ENCODE measurements at places on chromosomes 5 and 9.

DNA sequence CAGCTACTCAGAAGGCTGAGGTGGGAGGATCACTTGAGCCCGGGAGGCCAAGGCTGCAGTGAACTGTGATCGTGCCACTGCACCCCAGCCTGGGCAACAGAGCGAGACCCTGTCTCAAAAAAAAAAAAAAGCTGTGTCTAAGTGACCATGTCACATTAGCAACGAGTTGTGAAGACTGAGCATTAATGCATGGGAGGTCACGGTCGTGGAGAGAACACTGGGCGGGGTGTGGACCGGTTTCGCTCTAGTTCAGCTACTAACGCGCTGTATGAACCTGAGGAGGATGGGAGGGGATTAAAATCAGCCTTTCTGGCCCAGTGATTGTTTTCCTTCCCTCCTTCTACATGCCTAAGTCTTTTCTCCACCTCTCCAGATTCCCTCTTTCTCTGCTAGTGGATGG is 56.7 kb upstream of the CARTPT start:
- DNase-seq = no peak

DNA sequence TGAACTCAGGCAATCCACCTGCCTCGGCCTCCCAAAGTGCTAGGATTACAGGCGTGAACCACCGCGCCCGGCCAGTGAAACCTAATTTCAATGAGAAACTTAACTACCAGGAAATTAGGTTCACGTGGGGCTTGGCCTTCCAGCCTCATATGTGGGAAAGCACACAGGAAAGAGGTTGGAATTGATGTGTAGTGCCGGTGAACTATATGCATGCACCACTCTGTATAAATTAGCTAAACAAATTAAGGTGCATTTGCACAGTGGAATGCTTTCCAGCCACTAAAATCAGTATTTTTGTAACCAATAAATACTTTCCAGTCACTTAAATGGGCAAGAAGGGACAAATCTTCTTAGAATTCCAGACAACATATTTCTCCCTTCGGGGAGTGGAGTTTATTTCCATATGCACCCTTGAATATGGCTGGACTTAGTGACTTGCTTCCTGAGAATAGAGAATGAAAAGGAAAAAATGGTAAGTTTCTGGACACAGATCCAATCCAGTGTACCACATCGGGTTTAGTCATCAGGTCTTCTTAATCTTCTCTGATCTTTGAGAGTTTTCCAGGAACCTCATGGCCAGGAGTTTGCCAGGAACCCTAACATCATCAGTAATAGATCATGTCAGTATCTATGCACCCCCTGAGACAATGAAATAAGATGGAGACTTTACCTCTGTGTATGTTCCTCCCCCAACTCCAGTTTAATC is 24.9 kb downstream of the ATOX1 start:
- no peak for DNase-seq

GRCh38 chr9:37528652-37529471 is 43.1 kb downstream of the POLR1E start:
- DNase-seq = no peak

- no peak for DNase-seq
These were observed 67.1 kb downstream of the DAPK1 start for GRCh38 chr9:87564791-87565241.

GRCh38 chr5:79707535-79707934 is 17.9 kb downstream of the CMYA5 start:
- no peak for DNase-seq

DNA sequence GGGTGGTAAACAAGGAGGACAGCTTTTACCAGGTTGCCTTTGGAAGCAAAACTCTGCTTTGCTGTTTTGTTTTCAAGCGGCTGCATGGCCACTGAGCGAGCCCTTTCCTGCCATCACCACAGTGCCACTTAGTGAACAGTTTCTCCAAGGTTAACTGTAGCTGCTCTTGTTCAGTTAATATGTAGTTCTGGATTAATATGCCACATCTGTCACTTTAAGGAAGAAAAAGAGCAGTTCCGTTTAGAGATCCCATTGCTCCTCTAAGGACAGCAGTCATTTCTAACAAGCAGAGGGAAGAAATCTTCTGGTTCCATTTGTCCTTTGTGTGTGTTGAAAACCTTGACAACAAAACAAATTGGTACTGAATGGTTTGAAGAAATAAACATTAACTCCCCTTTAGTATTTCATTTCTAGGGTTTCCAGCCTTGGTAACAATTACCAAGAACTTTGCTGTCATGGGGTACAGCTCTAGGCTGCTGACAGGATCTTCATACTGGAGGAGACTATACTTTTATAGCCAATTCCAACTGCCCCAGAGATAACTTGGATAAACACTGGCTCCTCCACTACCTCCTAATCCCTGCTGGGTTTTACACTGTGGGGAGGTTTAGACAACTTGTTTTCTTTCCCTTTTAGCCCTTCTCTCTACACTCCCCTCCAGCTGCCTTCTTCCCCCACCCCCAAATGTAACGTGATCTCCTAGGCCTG is 10.3 kb upstream of the ABL1 start:
- DNase-seq = peak; percentile 87

GRCh38 chr5:90479611-90480385 is 5.1 kb downstream of the POLR3G start:
- DNase-seq = no peak

- no peak for DNase-seq
These were observed 181.6 kb downstream of the CD180 start for GRCh38 chr5:67014957-67015400.

- no peak for DNase-seq
These were observed 557 bp upstream of the IL3 start for GRCh38 chr5:132059696-132060500.

GRCh38 chr5:60546207-60546606 is 153.8 kb downstream of the DEPDC1B start:
- peak; percentile 27 for DNase-seq

GRCh38 chr9:35470894-35471293 is 19.0 kb upstream of the RUSC2 start:
- DNase-seq = no peak

DNA sequence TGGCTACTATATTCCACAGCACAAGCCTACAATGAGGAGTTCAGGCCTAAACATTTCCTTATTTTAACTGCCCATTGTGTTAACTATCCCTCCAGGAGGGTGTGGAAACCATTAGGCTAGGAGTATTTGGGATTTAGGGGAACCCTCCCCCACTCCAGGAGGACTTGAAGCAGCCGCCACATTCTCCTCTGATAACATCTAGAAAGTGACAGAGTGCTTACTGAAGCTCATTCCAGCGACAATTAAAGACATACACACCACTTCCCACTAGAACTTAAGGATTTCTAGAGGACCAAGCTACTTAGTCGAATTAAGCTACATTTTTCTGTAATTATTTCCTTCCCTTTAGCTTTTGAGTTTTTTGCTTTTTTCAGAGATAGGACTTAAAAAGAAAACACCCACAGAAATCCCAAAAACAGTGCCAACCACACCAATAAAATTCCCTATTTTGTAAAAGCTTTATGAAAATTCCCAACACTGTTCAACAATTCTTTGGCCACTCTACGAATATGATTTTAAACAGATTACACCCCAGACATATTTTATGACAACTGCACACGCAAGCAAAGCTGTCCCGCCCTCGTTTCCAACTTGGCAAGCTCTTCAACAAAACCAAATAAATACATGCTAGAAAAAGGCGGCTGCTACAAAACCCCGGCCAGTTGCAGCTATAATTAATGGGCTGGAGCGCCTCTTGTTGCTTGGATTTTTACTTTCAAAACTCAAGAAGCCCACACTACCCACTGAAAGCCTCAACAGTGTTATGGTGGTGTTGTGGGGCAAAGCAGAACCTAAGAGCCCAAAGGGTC is 4.5 kb downstream of the ROR2 start:
- peak; percentile 79 for DNase-seq

- DNase-seq = no peak
These were observed 101.6 kb upstream of the APC start for GRCh38 chr5:112635771-112636731.

DNA sequence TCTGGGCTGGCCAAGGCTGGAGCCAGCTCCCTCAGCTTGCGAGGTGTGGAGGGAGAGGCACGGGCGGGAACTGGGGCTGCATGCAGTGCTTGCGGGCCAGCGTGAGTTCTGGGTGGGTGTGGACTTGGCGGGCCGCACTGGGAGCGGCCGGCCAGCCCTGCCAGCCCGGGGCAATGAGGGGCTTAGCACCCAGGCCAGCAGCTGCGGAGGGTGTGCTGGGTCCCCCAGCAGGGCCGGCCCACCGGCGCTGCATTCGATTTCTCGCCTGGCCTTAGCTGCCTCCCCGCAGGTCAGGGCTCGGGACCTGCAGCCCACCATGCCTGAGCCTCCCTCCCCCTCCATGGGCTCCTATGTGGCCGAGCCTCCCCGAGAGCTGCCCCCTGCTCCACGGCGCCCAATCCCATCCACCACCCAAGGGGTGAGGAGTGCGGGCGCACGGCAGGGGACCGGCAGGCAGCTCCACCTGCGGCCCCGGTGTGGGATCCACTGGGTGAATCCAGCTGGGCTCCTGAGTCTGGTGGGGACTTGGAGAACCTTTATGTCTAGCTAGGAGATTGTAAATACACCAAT is 302.6 kb upstream of the ADAMTS16 start:
- DNase-seq = no peak

- DNase-seq = peak; percentile 74
These were observed 16.1 kb downstream of the GBGT1 start for GRCh38 chr9:133147412-133148198.

DNA sequence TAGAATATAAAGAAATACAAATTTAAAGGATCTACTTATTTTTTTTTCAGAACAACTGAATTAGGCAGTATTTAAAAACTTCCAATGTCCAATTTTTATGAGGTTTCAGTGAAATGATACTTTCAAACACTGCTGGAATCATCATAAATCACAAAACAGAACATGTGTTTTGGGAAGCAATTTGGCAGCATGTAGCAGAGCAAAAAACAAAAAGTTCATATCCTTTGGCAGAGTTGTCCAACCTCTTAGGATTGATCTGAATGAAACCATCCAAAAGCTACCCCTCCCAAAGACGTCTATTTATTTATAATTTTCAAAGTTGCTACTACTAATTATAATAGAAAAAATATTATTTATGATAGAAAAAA is 192.4 kb upstream of the PUM3 start:
- no peak for DNase-seq

DNA sequence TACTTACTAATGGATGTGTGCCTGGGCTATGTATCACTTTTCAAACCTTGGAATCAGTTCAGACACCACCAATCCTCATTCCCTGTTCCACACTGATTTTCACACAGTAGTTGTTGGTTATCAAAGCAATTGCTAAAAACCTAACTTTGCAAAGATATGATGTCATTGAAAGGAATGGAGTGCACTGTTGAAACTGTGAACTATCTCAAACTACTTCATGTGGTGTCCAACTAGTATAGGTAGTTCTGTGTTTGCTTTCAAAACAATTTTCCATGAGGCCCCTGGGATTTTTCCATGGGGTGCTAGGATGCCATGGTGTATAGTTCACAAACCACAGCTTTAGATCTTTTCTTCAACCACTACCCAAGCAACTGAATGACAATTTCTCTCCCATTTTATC is 17.8 kb downstream of the INIP start:
- DNase-seq = no peak

DNA sequence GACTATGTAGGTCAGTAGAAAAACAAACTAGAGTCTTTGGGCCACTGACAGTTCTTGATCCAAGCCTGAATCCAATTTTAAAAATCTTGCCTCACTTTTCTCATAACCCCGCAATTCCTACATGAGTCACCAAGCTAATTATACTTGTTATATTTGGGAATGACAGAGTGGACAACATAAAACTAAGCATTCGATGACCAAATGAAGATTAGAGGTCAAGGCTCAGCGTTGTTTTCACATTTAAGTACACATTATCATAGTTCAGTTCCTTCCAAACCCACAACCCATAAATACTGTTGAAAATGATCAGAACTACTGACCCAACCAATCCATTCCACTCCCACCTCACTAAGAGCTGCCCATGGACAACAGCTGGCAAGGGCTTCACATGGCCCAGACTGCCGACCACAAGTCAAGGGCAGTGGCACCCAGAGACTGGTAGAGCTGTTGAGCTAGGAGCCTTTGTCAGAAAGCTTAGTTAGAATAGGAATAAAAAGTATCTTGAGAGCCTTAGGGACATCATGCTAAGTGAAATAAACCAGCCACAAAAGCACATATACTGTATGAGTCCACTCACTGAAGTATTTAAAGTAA is 64.2 kb downstream of the MYO10 start:
- DNase-seq = no peak

DNA sequence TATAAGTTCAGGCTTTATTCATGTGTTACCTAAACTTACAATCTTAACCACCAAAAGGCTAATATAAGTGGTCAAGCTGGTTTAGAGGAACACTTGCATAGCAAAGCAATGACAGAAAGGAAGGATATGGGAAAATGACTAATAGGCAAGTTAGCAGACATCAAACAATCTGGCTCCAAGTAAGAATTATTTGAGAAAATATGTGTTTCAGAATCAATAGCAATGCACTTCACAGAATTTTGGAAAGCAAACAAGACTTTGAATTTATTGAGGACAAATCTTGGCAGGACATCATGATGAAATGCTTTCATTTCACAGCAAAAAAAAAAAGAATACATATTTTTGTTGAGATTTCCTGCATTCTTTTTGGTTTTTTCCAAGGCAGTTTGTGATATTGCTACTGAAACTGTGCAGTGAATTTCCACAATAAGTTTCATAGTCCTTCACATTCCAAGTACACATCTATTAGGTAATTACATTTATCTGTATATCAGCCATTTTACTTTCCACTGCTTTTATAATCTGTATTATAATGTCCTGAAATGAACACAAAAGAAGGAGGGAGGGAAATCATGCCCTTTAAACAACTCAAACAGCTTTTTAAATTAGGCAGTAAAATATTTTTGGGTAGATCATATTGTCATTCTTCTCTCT is 417.9 kb downstream of the NR2F1-AS1 start:
- DNase-seq = no peak

GRCh38 chr5:119022017-119022745 is 33.8 kb upstream of the DTWD2 start:
- DNase-seq = no peak

GRCh38 chr9:126453156-126453963 is 126.7 kb downstream of the MVB12B start:
- no peak for DNase-seq

DNA sequence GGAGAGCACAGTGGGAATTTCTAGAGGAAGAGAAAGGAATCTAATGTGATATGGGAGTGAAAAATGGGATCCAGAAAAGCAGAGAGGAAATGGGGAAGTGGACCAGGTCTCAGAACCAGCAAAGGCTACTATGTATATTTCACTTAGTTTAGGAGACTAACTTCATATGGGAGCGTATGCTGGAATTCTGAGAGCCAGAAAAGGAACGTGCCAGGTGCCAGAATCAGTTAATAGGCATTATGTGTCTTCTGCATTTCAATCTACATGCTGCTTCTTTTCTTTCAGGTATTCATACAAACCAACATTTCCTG is 28.5 kb upstream of the IFNA14 start:
- no peak for DNase-seq

DNA sequence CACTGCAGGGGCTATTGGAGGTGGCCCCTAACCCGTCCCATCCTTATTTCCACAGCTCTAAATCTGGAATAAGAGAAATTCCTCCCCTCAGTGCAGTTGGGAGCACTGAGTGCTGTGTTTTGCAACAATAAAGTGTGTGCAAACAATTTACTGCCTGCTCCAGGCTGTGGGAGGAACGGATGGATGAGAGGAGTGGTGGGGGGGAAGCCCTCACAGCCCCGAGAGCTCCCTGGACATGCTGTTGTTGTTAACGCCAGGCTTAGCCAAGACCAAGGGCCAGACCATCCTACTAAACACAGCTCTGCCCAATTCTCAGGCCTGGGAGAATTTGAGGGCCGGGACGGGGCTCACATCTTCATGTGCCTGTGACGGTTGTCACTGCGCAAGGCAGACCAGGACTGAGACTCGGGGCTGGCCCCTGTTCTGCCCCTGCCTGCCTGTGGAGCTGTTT is 200.2 kb downstream of the DAB2IP start:
- peak; percentile 50 for DNase-seq

Data from left hindlimb (tissue), 1 donor.